ENCODE measurements at places on chromosomes 11 and 22.

DNA sequence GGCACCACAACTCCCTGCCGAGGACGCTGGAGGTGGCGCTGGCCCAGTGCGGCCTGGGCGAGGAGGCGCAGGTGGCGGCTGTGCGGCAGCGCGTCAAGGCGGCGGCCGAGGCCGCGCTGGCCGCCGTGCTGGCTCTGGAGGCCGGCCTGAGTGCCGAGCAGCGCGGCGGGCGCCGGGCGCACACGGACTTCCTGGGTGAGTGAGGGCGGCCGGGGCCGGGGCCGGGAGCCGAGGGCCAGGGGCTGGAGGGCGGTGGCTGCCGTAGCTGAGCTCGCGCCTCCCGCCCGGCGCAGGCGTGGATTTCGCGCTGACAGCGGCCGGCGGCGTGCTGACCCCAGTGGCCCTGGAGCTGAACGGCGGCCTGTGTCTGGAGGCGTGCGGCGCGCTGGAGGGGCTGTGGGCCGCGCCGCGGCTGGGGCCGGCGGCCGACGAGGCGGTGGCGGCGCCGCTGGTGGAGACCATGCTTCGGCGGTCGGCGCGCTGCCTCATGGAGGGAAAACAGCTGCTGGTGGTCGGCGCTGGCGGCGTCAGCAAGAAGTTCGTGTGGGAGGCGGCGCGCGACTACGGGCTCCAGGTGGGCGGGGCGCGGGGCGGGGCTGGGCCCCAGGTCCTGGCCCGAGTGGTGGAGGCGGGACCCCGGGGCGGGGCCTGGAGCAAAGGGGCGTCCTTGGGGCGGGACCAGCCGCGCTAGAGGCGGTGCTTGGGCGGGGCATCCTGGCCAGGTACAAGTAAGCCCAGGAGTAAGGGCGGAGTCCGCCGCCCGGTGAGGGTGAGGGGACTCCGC is 5.4 kb downstream of the CARNS1 start:
- peak; percentile 98 for DNase-seq

DNA sequence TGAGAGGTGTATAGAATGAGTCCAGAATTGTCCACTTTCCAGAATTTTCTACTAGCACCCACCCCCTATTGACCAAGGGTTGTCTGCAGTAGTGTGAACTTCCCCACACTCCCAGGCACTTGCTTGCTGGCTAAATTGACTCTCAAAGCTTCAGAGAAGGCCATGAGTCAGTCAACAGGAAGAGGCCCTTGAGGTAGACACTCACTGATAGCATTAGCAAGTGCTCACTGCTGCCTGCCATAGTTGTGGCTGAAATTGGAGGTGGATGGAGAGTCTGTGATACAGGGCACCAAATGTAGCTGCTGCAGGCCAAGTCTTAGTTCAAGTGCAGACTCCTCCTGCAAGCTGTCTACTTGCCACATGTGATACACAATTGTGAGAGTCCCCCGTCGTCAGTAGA is 156.8 kb downstream of the SPON1 start:
- DNase-seq, result no peak

DNA sequence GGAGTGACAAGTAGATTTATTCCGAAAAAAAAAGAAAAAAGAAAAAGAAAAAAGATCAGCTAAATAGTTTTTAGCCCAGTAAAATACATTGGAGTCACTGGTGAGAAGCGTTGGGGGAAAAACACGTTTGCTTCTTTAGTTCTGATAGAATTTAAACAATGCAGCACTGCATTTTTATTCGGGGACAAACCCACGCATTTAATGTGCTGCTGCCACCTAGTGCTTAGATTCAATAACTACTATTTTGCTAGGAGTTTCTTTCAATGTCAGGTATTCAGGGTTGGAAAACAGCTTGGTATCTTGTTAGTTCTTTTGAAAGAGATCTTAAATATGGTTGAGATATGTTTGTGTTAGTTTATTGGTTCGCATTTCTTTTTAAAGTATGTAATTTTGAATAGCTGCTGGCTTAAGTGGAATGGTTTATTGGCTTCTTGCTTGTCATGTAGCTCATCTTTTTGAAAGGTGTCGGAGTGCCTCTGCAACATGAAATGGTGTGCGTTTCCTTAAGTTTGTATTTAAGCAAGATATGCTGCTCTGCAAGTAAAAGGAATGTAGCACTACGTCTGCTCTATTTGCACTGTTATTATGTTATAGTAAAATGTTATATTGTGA is 41.9 kb downstream of the SVIP start:
- DNase-seq, result no peak

DNA sequence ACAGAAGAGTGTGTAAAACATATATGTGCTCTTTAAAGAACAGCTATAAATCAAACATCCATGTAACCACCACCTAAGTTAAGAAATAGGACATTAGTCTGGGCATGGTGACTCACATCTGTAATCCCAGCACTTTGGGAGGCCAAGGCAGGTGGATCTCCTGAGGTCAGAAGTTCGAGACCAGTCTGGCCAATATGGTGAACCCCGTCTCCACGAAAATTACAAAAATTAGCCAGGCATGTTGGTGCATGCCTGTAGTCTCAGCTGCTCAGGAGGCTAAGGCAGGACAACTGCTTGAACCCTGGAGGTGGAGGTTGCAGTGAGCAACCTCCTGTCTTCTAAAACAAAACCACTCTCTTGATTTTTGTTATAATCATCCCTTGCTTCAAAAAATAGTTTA is 103.3 kb downstream of the LRRC32 start:
- no peak for DNase-seq

- DNase-seq, result no peak
Observed at GRCh38 chr22:35368386-35368785, 12.5 kb upstream of the HMOX1 start.

GRCh38 chr22:19178065-19178656 is 375 bp downstream of the SLC25A1 start:
- DNase-seq, result no peak

DNA sequence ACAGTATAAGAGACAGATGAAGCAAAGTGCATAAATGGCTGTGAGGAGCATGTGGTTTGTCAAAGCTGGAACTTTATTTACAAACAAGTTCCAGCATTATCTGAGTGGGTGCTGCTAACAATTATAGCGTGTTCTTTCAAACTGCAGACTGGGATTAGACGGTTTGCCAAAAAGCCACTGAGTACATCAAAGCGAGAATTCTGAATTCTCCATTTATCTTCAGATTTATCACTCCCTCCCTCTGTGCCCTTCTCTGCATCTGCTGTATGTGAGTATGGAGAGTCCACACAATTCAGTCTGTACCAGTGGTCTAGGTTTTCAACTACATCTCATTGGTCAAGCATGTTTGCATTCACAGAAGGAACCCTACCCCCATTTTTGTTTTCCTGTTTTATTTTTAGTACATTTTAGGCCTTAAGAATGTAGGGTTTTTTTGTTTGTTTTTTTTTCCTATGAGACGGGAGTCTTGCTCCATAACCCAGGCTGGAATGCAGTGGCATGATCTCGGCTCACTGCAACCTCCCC is 18.1 kb upstream of the INCENP start:
- DNase-seq, result no peak

DNA sequence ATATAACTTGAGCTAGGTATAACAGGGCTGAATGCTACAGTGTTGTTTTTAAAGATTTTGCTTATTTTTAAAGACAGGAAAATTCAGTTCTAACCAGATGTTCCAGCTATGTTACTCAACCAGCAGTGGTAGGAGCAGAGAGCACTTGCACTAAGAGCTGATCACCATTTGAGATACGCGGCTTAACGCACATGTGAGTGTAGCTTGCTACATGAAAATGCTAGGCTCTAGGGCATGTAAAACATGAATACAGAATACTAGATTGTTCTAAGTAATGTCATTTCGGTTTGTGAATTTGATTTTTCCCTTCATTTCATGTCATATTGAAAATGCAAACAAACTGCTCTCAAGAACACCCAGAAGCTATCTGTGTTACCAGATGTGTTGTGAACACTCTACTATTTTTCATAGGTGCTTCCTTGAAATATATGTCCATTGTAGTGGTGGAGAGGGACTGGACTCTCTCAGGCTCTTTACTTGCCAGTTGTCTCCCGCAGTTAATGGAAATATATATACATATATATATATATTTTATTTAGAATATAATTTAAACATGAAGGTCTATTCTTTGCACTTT is 10.8 kb upstream of the TECTA start:
- no peak for DNase-seq
